ENCODE measurements at places on chromosomes 3 and 15. TPM values are rescaled to one million over a fixed set of nuclear protein-coding genes. Genes with fewer than 3 reads are reported as not detected.

- DNase-seq: peak; percentile 15
These were observed at the start of gene SEMA3G for GRCh38 chr3:52444860-52445793. SEMA3G (minus strand) TSS chr3:52445103; CDS start chr3:52445027, 76 bp downstream.

DNA sequence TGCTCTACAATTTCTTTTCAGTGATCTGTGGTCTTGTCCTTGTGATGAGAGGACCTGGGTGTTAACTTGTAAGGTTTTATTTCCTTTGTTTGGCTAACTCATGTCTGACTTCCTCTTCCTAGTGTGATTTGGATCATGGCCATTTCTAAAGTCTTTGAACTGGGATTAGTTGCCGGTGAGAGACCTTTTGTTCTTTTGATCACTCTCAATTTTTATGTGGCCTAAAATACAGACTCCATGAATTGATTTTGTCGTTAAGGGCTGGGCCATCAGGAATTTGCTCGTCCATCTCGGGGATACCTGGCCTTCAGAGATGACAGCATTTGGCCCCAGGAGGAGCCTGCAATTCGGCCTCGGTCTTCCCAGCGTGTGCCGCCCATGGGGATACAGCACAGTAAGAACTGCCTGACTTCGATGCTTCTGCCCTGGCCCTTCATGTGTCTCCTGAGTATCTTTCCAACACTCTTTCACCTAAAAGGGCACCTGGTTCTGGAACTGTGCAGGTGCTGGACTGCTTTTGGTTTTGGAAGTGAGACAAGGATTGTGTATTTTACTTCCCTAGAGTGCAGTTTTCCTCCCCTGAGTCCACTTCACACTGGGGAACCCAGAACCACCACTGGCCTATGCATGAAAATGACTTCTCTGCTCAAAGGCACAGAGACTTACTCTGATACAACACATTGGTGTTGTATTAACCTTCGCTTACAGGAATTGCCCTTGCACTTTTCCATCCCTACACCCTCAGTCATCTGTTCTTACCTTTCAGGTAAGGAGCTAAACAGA lies 13.1 kb upstream of the LRRC2 start:
- no peak for DNase-seq

- peak; percentile 90 for DNase-seq
These were observed 28.9 kb upstream of the KLHL6 start for GRCh38 chr3:183584246-183584913.

- DNase-seq: no peak
These were observed 110.9 kb downstream of the COL6A6 start for GRCh38 chr3:130627882-130628281.

DNA sequence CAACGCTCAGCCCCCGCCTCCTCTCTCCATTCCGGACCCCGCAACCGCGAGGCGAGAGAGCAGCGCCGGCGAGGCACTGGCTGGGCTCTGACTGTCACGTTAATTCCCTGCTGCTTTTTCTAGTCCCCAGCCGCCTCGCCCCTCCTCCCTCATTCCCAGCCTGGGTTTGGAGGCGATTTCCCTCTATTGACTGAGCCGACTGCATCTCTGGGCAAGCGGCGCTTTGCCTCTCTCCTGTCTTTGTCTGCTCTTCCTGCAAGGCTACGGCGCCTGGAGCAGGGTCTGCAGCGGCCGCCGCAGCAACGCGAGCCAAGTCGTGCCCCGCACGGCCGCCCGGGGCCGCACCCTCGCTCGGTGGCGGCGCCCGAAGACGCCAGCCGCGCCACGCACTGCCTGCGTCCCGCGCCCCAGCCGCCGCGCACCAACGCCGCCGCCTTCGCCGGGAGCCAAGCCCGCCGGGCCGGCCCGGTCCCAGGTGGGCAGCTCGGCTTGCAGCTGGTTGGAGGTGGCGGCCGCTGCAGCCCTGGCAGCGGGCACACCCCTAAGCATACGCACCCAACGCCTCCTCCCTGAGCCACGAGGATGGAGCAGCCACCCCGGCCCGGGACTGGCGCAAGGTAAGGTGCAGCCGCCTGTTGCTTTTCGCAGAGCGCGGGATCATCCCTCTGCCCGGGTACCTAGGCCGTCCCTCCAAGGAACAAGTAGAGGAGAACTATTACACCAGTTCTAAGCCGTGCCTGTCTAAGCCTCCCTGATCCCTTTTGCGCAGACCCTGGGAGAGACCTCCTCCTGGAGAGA lies at the start of gene LRRC3B:
LRRC3B (plus strand) TSS at position 152 of the 798 bp plus-strand sequence. CDS start 86,901 bp downstream, outside the sequence.
- DNase-seq: no peak

The PCSK6 gene
- total RNA-seq: 0.52 TPM
